ENCODE measurements at places on chromosomes 6 and 20.

DNA sequence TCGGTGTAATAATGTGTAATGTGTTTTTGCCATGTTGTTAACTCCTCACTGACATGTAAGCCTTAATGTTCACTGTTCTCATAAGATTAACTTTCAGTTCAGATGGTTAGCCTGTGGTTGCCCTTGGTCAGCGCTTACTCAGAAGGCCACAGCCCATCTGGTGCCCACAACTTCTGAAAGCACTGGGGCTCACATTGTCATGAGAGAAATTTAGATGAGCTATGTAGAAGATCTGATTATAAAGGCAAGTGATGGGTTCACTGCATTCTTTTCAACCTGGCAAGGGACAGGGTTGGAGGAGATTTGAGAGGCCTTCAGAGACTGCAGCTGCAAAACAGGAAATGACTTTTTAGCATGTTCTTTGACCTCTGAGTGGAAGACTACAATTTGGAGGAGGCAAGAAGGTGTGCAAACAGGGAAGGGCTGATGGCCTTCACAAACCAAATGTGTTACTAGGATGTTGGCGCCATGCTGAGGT, 242.3 kb upstream of the SUPT3H start:
- DNase-seq: no peak

GRCh38 chr20:53891306-53891894, 179.0 kb downstream of the BCAS1 start:
- DNase-seq: no peak

GRCh38 chr6:111597291-111598086, 8.2 kb downstream of the TRAF3IP2 start:
- DNase-seq: no peak

DNA sequence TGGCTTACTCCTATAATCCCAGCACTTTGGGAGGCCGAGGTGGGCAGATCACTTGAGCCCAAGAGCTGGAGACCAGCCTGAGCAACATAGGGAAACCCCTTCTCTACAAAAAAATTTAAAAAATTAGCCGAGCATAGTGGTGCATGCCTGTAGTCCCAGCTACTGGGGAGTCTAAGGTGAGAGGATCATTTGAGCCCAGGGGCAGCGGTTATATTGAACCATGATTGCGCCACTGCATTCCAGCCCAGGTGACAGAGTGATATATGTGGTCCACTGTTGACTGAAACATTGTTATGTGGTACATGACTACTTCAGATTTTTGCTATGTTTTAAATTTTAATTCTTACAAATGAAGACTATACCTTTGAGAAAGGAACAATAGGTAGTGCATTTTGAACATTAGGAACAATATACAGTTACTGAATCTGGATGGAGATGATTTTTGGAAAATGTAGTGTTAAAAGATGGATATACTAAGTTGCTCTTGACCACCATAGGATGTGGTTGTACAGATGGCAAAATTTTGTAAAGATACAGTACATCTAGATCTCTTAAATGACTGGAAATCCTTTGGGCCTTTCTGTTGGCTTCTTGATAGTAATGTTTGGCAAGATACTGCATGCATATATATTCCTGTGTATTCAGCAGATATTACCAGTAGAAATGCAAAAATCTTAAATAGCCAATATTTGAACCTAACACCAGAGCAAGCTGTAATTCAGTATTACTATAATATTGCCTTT, 35.9 kb downstream of the MAPK14 start:
- DNase-seq: no peak

- DNase-seq: peak; percentile 29
Observed at GRCh38 chr20:62595491-62595890, 46.8 kb upstream of the SLCO4A1 start.

DNA sequence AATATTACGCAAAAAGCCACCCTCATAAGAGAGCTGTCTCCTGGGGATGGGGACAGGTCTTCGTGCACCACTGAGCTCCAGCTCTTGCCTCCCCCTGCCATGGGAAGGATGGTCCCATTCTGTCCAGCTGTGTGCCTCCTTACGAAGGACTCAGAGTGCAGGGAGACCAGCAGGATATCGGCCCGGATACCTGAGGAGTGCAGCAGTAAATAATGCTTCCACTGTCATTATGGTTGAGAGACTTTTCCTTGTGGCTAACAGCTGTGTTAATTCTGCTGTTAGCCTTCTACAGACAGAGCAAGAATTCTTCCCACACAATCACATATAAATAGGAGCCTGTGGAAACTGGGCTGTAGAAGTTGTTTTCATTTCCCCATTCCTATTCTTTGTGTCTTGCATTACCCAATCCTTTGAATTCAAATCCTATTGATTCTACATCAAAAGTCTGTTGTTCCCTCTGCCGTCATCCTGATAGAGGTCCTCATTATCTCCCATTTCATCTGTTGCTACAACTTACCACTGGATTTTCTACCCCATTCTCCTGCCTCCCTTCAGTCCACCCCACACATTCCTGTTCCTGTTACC, 364.6 kb upstream of the SOX4 start:
- no peak for DNase-seq
